Activated effector memory CD4-positive, alpha-beta T cell treated with anti-CD3 and anti-CD28 coated beads, Interleukin-2, amount 50 U/mL, for 16 hours (primary cell): ENCODE measurements at places on chromosomes 2 and 18.

- DNase-seq, result no peak
Measured at GRCh38 chr2:189982780-189983394, 79.6 kb downstream of the MSTN start.

DNA sequence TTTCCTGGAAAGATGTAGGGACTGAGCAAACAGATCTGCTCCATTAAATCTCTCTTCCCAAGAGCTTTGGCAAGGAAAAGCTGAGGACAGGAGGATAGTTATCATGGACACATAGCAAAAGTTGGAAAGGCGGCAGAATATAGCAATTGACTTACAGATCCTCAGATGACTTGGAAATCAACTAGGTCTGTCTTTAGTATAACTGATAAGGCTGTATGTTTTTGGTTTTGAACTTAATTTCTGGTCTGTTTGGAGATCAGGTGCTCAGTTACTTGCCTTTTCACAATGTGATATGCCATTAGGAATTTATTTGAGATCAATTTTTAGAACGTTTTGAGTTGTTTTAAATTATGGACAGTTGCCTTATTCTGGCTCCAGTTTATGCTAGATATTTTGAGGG is 8.0 kb downstream of the RSAD2 start:
- DNase-seq, result no peak

DNA sequence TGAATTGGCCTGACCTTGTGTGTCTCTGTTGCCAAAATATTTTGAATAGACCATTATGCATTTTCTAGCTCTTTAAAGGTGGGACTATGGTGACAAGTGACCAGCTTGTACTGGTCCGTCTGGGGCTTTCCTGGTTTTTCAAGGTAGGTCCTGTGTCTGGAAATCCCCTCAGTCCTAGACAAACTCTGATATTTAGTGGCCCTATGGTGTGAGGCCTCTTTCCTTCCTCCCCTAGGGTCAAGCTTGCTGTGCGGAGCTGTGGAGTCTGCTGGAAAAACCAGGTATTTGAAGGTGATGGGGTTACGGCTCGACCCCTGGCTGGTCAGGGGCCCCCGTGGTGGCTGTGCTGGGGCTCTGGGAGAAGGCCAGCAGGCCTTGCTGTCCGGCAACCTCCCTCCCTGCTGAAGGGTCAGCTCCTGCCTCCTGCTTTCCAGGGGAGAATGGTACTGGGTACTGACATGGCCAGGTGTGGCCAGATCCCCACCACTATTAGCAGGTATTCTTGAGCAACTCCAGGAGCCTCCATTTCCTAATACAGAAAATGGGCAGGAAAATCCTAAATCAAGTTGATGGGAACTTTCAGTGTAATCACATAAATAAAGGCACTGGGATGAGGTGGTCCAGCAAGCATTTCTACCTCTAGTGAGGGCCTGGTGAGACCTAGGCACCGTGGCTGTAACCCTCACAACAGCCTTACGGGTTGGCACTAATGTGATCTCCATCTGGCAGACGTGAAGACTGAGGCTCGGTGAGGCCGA is 86.2 kb upstream of the HS6ST1 start:
- DNase-seq, result peak; percentile 14

- no peak for DNase-seq
Measured at GRCh38 chr2:120566331-120567035, 169.2 kb upstream of the GLI2 start.

GRCh38 chr2:43424262-43425207 is 171.3 kb downstream of the THADA start:
- no peak for DNase-seq

- DNase-seq, result no peak
Measured at GRCh38 chr2:27501042-27501441, 4.4 kb downstream of the GCKR start.

DNA sequence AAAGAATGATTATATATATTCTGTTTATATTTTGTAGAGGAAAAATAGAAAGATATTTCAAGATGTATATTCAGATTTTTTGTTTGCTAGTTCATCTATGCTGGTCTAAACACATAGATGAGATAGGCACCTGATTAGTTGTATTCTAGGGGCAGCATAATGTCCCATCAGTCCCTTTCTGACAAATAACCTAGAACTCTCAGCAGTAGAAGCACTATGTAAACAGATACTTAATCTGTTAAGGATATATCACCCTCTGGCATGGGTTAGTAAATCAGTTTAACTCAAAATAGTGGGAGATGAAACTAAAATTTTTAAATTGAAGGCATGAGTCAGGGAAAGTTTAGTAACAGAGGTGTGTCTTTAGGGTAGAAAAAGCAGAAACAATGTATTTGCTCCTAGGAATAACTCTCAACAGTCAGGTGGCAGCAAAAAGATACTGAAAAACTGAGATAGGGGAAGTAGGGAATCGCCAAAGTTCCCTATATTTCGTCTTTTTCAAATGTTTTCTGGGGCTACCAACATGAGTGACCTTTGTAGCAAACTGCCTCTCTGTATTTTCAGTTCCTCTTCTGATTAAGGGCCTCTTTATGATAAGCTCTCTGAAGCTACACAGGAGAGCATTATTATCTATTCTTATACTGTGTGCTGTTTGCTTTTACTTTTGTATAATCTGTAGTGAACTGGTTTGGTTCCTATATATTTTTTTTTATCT is 5.7 kb downstream of the PPP1R1C start:
- no peak for DNase-seq

DNA sequence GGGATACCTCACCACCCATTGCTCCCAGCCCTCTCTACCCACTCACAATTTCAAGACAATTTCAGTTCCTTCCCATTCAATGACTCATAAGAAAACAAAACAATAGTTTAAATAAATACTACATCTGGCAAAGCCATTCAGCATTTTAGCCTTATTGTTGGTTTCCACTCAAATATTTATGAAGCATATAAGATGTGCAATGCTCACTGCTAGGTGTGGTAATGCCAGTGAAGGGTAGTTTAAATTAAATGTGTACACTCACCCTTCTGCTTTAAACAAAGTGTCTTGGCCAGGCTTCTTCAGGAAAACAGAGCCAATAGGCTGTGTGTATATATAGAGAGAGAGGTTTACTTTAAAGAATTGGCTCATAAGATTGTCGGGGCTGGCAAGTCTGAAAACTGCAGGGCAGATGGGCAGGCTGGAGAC is 37.0 kb downstream of the INO80C start:
- no peak for DNase-seq

DNA sequence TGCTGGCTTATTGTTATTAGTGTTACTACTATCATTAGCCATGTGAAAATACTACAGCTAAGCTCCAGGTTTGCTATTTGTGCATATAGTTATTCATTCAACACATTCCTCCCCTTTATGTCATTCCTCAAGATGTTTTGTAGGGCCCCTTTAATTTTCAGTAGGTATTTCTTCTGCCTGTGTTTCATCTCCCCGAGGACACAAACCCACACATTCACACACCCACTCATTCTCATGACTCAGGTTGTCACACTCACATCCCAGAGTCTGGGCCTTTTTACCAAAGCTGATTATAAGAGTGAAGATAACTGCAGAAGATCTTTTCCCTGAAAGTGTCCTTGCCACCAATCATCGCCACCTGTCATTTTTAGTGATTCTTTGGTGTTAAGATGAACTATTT is 68.6 kb upstream of the SPOPL start:
- DNase-seq, result no peak

DNA sequence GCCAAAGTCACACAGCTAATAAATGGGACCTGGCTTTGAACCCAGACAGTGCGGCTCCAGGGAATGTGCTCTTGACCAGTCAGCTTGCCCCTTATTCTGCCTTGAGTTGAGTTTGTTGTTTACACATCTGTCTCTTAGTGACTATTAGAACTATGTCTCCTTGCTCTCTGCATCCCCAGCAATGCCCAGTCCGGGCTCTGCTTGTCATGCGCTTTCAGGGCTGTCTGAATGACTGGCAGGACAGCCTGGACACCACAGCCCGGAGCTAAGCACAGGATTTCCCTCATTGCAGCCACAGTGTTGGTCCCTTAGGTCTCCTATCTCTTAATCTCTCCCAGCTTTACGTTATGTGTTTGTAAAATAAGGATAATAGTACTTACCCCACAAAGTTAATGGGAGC is 246.4 kb upstream of the RAB12 start:
- DNase-seq, result no peak

GRCh38 chr2:212033888-212034287 is 504.7 kb downstream of the ERBB4 start:
- DNase-seq, result no peak

DNA sequence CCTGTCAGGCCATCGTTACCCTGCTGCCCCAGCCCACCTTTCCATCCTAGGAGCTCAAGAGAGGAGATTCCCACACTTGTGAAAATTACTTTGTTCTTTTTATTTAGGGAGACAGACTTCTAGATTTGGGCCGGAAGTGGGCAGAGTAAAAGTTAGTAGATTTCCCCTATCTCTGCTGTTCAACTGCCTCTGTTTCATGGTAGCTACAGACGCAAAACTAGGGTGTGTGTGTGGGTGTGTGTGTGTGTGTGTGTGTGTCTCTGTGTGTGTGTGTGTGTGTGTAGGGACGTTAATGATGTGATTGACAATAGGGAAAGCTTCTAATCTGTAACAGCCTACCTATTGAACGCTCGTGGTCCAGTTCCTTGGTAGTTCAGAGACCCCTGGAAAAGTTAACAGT is 438 bp downstream of the PSMA8 start:
- DNase-seq, result no peak

- DNase-seq, result no peak
Measured at GRCh38 chr2:200590090-200590489, 4.3 kb downstream of the AOX1 start.

- no peak for DNase-seq
Measured at GRCh38 chr2:151845884-151846283, 17.7 kb upstream of the ARL5A start.
